NCI-H1436 (cell line): ENCODE measurements at places on chromosomes 13 and 19.

DNA sequence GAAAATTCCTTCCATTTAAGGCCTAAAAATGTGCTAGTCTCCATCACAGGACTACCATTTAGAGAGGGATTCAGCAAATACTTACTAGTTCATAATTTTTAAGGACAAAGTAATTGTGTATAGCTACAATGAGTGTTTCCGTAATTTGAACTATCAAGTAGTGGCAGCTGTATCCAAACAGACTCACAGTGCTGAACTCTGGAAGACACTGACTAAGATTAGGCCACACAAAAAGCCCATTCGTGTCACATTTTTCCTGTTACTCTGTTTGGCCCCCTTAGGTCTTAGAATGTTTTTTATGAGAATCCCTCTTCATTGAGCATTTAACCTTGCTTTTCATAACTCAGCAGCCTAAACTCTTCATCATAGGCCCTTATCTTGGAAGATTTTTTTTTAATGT, 731.2 kb upstream of the PCDH9 start:
- no peak for DNase-seq

GRCh38 chr13:98765996-98766519, 13.6 kb upstream of the SLC15A1 start:
- DNase-seq: no peak

DNA sequence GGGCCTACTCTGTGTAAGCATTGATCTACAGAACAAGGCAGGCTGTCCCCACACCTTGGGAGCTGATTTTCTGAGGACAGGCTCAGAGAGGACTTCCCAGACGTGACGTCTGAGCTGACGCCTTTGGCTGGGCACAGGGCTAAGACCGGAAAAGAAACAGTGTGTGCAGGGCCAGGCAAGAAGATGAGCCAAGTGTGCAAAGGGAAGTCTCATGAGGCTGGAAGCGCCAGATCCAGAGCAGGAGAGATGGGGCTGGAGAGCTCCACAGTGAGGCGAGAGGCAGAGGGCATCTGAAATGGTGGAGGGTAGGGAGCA, 12.7 kb downstream of the IGLON5 start:
- no peak for DNase-seq

DNA sequence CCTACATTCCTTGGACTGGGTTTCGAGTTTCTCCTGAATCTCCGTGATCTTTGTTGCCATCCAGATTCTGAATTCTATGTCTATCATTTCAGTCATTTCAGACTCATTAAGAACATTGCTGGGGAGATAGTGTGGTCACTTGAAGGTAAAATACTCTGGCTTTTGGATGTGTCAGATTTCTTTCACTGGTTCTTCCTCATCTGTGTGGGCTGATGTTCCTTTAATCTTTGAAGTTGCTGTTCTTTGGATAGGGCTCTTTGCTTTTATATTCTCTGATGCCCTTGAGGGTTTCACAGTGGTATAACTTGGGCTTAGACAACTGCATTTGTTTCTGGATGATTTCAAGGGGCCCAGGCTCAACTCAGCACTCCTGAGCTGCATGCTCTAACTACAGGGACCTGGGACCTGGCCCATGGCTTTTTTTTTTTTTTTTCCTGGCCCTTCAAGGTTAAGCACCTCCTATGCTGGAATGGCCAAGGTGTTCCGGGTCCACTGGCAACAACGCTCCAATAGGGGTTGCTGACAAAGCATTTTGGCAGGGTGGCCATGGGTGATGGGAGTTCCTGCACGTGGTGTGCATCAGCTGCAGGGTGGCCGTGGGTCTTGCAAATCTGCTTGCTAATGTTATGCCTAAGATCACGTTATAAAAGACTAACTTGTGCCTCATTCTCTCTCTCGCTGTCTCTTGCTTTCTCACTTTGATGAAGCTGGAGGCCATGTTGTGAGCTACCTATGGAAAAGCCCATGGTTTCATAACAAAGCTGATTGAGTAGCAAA, 5.9 kb upstream of the SIGLEC7 start:
- DNase-seq: no peak

GRCh38 chr13:41019578-41020347, 647 bp upstream of the ELF1 start:
- no peak for DNase-seq

- no peak for DNase-seq
Measured at GRCh38 chr19:48877855-48878195, 5.6 kb downstream of the PPP1R15A start.

DNA sequence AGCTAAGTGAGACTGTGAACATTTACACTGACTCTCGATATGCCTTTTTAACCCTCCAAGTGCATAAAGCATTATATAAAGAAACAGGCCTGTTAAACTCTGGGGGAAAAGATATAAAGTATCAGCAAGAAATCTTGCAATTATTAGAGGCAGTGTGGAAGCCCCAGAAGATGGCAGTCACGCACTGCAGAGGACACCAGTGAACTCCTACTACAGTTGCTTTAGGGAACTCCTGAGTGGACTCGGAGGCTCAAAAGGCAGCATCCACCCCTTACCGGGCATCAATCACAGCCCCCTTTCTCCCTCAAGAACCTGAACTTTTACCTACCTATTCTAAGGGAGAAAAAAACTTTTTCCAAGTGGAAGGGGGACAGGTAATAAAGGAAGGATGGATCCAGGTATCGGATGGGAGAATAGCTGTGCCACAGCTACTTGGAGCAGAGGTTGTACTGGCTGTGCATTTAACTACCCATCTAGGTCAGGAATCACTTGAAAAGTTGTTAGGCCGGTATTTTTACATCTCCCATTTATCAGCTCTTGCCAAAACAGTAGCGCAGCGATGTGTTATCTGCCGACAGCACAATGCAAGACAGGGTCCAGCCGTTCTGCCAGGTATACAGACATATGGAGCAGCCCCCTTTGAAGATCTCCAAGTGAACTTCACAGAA, 80.1 kb downstream of the ZNF486 start:
- DNase-seq: peak; percentile 46

GRCh38 chr19:40091205-40092129, 724 bp upstream of the ZNF780A start:
- no peak for DNase-seq

DNA sequence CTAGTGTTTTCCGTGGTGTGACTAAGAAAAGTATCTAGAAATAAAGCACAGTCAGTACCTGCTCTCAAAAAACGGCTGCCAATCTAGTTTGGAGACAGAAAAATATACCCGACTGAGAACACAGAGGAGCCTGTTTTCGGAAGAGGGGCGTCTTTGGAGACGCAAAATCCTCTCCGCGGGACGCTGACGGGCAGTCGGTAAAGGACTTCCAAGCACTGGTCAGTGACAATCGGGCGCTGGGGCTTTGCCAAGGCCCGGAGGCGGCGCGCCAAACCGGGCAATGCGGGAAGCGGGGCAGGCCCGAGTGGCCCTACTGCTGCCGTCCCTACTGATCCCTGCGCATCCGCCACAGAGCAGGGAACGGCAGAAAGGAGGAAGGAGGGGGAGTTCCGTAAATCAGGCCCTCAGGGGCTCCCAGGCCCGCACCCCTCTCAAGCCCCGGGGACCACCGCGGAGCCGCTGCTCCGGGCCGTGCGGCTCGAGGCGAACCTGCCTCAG, 588 bp upstream of the DPY19L3 start:
- no peak for DNase-seq

GRCh38 chr13:113393226-113393562, 29.3 kb upstream of the GRTP1 start:
- no peak for DNase-seq

- DNase-seq: no peak
Measured at GRCh38 chr13:43232873-43233265, 209.5 kb downstream of the DNAJC15 start.

- DNase-seq: no peak
Measured at GRCh38 chr13:28725046-28725610, 6.4 kb upstream of the SLC46A3 start.

GRCh38 chr19:11736696-11737095, 2.0 kb downstream of the ZNF823 start:
- DNase-seq: peak; percentile 4

GRCh38 chr19:54612428-54612827, 17.9 kb upstream of the LILRB1 start:
- no peak for DNase-seq

DNA sequence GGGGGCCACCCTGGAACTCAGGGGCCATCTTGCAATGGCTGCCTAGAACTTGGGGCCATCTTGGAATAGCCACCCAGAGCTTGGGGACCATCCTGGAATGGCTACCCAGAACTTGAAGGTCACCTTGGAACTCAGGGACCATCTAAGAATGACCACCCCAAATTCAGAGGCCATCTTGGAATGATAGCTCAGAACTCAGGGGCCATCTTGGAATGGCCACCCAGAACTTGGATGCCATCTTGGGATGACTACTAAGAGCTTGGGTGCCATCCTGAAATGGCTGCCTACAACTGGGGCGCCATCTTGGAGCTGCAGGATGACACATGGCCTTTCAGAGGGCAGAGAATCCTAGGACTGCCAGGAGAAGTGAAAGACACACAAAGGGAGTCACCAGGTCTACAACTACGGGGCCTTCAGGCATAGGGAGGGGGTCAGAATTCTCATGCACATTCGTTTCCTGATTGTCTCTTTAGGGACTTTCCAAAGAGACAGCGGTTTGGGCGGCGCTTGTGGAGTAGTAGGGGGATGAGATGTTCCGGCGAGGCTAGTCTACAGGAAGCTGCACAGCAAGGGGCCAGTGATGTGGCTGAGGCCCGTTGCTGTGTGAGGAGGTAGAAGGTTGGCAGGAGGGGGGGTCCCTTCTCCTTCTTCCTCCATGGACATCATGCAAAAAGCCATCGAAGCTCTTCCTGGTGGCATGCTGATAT, 125.0 kb downstream of the IER2 start:
- no peak for DNase-seq

- no peak for DNase-seq
Measured at GRCh38 chr13:27037571-27037970, 134.0 kb downstream of the USP12 start.

DNA sequence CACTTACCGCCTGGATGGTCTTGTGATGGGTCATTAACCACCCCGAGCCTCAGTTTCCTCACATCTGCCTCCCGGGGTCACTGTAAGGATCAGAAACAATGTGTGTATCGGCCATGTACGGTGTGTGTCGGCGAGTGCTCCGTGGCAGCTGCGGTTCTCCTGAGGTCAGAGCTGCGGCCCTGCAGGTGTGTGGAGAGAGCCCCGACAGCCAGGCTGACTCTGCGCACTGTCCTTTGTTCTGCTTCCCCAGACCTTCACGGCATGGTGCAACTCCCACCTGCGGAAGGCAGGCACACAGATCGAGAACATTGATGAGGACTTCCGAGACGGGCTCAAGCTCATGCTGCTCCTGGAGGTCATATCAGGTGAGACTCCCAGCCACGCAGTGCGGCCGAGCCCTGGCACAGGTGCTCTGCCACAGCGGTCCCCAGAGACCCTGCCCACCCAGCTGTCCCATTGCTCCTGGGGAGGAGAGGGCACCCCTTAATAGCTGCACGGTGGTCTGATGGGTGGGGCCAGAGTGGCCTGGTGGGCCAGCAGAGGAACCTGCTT, 43.8 kb downstream of the CAPN12 start:
- no peak for DNase-seq

DNA sequence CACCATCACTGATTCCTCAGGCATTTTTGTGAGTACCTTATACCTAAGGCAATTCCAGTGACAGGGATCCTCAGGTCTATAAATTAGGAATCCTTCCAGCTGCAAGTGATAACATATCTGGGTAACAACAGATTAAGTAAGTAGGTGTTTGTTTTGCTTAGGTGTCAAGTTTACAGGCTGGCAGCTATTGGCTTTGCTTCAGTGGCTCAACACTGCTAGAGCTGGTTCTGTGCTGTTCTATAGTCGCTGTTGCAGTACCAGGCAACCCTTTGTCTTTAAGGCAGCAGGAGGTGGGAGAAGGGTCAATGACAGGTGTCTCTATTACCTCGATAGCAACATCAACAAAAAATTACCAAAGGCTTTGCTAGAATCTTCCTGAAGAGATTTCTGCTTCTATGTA, 27.0 kb downstream of the SLC10A2 start:
- DNase-seq: no peak

GRCh38 chr19:6362351-6362801, 1.0 kb downstream of the CLPP start:
- no peak for DNase-seq

GRCh38 chr19:35882114-35882832, 13.9 kb downstream of the APLP1 start:
- DNase-seq: peak; percentile 61

DNA sequence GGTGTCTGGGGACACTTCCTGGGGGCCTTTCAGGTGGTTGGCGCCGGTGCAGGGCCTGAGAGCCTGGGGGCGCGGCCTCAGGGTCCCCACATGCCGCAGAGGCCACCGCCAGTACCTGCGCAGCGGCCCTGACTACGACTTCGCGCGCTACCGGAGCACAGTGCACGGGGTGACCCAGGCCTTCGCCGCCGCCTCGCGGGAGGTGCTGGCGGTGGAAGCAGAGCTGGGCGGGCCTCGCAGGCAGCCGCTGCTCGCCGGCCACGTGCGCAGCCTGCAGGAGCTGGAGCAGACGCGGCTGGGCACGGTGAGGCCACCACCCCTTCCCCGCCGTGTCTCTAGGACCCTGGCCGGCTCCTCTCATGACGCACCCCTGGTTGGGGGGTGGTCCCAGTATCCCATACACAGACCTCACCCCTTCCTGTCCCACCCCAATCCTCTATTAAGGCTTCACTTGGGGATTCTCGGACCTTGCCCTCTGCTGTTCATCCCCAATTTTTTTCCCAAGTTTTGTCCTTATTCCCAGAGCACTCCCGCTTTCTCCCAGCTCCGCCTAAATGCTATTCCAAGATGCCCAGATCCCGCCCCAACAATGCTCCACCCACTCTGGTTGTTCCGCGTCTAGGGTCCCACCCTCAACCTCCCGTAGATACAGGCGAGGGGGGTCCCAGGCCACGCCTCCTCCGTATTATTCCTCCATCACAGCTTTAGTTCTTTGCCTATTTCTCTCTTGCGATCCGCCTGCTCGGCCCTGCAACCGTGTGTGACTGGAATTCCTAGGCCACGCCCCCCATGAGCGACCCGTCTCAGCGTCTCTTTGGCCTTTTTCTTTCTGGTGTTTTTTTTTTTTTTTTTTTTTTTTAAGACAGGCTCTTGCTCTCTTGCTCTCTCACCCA, 1.0 kb downstream of the REX1BD start:
- peak; percentile 38 for DNase-seq

GRCh38 chr13:27541386-27541785, 78.9 kb downstream of the LNX2 start:
- DNase-seq: no peak

- no peak for DNase-seq
Measured at GRCh38 chr13:100560498-100561157, 28.0 kb downstream of the GGACT start.

- no peak for DNase-seq
Measured at GRCh38 chr19:32289566-32290210, 55.7 kb upstream of the ZNF507 start.

GRCh38 chr13:103066079-103066780, at the start of gene SLC10A2:
SLC10A2 (minus strand) TSS chr13:103066417; CDS start chr13:103066249, 168 bp downstream.
- no peak for DNase-seq

GRCh38 chr19:38047641-38048040, 140.6 kb downstream of the SIPA1L3 start:
- DNase-seq: no peak

GRCh38 chr19:17950310-17951156, 16.4 kb upstream of the KCNN1 start:
- DNase-seq: peak; percentile 75

GRCh38 chr19:49983645-49984229, 22.8 kb upstream of the SIGLEC11 start:
- peak; percentile 71 for DNase-seq
